ENCODE measurements at places on chromosomes 6 and 20. TPM values are rescaled to one million over a fixed set of nuclear protein-coding genes. Genes with fewer than 3 reads are reported as not detected.

GRCh38 chr6:19635728-19636127 lies 201.4 kb upstream of the ID4 start:
- no peak for DNase-seq

DNA sequence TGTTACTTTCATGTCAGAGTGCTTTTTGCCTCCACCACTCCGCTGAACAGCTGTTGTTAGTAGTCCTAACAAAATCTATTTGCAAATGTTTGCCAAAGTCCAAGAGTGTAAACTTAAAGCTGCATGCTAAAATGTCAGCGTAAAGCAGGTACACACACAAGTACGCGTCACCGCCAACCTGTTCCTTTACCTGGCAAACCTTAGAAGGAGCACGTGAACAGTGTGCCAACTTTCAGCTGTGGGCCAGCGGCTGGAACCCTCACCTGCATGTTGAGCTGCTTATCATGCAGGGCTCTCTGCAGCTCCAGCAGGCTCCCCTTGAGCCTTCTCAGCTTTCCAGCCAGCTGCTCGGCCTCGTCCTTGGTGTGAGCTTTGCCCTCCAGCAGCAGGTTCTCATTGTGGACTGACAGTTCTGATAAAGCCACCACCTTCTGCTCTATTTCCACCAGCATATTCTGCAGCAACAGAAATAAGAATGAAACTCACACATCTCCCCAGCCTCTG lies 359.3 kb downstream of the SYNE1 start:
- no peak for DNase-seq

GRCh38 chr6:37435816-37436215 lies 2.8 kb downstream of the CMTR1 start:
- DNase-seq, result no peak

DNA sequence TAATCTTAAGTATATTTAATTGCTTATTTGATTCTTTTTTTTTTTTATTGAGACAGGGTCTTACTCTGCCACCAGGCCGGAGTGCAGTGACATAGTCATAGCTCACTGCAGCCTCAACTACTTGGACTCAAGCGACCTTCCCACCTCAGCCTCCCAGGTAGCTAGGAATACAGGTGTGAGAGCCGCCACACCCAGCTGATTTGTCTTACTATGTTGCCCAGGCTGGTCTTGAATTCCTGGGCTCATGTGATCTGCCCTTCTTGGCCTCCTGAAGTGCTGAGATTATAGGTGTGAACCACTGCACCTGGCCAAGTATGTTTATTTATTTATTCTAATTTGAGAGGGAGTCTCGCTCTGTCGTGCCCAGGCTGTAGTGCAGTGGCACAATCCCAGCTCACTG lies 38.2 kb downstream of the PTPN1 start:
- no peak for DNase-seq

DNA sequence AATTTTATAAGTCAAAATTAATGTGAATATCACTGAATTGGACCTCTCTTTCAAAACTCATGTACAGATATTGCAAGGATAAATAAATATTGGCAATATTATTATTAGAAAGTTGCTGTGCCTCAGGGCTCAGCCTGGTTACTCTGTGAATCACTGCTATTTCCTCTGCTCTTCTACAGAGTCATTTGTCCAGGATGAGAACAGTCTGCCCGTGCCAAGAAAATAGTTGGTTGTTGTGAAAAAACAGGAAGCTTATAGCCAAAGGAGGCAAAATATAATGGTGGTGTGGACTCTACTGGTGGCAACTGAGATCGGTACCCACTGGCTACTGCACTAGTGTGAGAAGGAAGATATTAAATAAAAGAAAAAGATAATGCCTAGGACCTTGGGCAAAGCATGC lies 93.6 kb downstream of the RIMS1 start:
- no peak for DNase-seq

- DNase-seq, result no peak
These were observed 7.6 kb downstream of the ILRUN start for GRCh38 chr6:34688956-34689355.

GRCh38 chr6:139262519-139263300 lies 29.1 kb downstream of the TXLNB start:
- no peak for DNase-seq

DNA sequence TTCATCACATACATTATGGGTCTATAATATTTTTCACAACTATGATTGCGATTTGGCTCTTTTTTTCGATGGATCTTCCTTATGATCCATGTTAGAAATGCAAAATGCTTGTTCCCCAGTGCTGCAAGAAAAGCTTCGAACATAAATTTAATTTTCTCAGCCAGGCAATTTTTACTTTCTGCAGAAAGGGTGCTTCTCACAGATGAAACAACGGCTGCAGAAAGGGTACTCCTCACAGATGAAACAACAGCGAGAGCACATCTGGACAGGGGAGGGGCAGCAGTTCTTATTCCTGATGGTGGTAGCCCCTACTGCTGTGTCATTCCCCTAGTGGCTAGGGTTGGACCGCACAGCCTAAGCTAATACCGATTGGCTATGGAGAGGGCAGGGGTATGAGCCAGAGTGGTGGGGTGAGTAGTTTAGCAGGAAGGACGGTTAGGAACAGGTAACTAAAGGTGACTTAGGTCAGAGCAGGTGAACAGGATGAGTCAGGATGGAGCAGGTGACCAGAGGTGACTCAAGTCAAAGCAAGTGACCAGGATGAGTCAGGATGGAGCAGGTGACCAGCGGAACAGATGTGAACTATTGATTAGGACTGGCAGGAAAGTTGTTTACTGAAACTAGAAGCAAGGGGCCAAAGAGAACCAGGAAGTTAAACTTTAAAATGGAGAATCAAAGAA lies 13.4 kb upstream of the TREML4 start:
- DNase-seq, result no peak

DNA sequence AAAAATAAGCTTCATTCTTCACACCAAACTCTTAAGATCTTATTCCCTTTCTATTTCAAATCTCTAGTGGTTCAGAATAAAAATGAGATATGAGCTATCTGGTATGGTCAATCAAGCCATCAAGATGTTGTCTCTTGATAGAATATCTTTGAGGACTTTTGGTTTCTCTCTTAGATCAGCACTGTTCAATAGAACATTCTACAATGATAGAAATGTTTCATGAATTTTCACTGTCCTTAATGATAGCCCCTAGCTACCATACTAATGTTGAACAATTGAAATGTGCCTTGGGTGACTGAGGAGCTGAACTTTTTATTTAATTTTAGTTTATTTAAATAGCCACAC lies 24.1 kb upstream of the HINT3 start:
- no peak for DNase-seq

DNA sequence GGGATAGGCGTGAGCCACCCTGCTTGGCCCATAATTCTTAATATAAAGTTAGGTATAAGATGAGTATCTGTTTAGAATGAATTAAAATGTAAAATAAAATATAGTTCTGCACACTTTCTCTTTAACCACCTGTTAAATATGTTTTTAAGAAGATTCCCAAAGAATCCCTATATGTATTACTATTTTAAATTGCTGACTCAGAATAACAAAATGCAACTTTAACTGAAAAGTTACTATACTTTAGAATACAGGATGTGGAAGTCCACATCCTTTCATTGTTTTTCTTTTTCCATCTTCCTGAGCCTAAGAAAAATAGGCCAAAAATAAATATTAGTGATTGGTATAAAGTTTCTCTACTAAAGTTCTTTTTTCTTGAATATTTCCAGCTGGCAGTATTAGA lies 325.6 kb upstream of the EYS start:
- no peak for DNase-seq

DNA sequence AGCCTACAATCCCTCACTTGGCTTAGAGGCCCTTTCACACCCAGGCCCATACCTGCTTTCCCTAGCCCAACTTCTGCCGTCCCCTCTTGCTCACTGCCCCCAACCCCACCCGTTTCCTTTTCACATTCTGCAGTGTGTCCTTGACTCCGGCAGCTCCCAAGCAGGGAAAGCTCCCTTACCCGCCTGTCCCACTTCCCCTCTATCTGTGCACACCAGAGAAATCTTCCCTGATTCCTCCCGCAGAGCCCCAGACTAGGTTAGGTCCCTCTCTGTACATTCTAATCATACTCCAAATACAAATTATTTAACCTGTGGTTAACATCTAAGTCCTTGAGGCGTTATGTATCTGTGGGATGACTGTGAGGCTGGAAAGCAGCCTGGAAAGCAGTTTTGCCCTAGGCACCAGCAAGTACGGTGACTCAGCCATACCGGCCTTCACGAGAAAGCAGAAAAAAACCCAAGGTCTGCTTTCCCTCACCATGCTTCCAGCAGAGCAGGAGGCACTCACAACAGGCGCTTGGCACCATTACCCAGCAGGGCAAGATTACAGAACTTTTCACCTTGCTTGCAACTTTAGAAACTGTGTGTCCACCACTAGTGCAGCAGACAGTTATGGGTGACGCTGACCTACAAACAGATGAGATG lies 22.3 kb downstream of the ELOVL5 start:
- no peak for DNase-seq

- no peak for DNase-seq
These were observed 159.4 kb upstream of the CITED2 start for GRCh38 chr6:139533573-139534471.

DNA sequence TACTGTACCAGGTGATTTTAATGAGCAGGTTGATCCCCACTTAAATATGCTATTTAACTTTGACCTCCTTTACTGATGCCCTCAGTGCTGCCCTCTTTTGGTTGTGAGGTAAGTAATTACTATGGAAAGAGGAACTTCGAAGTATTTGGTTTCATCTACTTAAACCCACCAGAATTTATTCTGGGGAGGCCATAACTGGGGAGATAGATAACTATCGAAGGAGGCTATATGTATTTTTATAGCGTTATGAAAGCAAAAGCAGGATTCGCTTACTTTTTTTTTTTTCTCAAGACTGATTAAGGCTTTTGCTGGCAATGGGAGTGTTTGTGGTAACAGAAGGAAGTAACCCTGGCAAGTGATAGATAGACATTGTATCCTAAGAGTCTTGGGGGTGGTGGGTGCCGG lies 168.9 kb upstream of the CENPW start:
- no peak for DNase-seq

GRCh38 chr20:15618912-15619311 lies 954.3 kb downstream of the KIF16B start:
- DNase-seq, result no peak

- no peak for DNase-seq
These were observed 88.4 kb upstream of the B3GAT2 start for GRCh38 chr6:71045296-71045695.

- DNase-seq, result no peak
These were observed at the start of gene RAMACL for GRCh38 chr6:166586424-166587156. Gene RAMACL, minus strand, starts transcription at chr6:166586678. Its CDS starts 201 bp downstream, at chr6:166586477.

GRCh38 chr6:166551754-166552495 lies 34.6 kb downstream of the RAMACL start:
- no peak for DNase-seq

DNA sequence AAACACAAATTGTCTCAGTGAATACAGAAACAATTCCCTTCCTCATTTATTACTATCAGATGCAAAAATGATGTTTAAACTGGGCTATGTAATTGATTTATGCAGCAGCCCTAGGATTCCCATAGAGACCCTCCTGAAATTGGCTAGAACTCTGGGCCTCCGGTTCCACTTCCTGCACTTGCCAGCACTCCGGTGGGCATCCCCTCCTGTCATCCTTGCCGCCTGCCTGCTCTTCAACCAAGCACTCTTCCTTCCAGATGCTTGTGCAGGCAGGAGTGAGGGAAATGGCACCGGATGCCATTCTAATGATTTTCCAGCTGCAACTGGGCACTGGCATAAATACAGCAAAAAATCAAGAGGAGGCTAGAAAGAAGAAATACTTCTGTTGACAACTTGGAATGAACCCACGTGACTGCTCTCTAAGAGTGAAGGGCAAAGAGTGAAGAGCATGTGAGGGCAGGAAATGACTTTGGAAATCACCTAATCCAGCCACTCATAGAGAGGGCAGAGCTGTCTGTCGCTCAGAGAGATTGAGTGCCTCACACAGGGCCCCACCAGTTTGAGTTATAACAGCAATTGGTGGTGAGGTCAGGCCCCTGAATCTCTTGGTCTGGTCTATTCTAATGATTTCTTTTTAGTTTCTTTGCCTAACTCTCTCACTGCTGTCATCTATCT lies 3.7 kb upstream of the NEDD9 start:
- DNase-seq, result no peak

DNA sequence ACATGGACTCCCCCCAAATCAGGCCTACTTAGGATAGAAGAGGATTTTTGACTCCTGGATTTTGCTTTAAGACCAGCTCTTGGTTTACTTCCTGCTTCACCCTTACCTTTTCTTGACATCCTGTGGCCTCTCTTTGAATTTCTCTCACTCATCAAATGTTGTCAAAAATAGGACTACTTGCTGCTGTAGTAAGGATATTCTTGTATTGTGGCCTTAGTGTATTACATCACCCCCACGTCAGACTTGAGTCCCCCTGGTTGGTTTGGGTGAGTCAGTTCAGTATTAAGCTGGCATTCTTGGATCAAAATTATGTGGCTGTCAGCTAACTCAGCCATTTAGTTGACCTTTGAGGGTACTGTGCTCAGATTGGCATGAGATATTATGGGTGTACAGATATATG lies 1.1 kb downstream of the TPX2 start:
- no peak for DNase-seq

- peak; percentile 66 for DNase-seq
These were observed 91.5 kb upstream of the BHLHE23 start for GRCh38 chr20:63098195-63098810.

The SLC35D3 gene
- total RNA-seq, result not detected

The PTP4A1 gene
- total RNA-seq, result 27.5 TPM

The CST3 gene
- total RNA-seq, result 1,234 TPM

The ASCC3 gene
- total RNA-seq, result 36.4 TPM

The C6orf163 gene
- total RNA-seq, result 2.7 TPM

The CST7 gene
- 3.4 TPM for total RNA-seq

The MICAL1 gene
- 53.2 TPM for total RNA-seq

The PRELID3B gene
- 24.1 TPM for total RNA-seq

The TMC2 gene
- total RNA-seq, result 0.56 TPM

Measured in posterior vena cava (tissue), 2 donors.